ENCODE measurements at places on chromosomes 16 and 17.

- DNase-seq = no peak
These were observed 7.2 kb upstream of the CCDC182 start for GRCh38 chr17:57752031-57752905.

DNA sequence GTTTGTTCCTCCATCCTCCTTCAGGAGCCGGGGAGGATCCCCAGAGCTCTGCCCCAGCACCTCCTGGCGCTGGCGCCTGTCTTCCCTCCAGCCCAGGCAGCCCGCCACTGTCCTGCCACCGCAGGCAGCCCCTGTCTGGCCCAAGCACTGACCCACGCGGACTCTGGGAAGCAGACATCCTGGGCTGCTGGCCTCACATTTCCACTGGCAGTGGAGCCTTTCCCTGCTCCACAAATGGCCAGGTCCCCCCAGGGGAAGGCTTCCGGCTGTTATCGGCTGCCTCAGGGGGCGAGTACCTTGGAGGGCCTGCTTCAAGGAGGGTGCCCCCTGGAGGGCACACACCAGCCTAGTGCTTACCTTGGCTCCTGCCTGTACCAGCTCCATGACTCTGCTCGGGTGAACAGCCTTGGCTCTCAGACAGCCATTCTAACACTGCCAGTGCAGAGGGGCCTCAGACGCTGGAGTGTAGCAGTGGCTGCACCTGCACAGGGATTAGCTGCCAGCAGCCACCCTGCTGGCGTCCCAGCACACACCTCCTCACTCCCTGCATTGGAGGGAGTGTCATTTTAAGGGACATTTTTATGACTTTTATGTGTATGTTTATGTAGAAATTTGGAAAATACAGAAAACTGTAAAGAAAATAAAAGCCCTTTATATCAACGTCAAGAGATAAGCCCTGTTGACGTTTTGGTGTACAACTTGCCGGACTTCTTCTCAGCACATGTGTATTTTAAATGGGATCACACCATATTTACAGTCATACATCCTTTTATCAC lies 21.0 kb downstream of the ACE start:
- DNase-seq = peak; percentile 24

- no peak for DNase-seq
These were observed 37.5 kb upstream of the SNN start for GRCh38 chr16:11630768-11631056.

DNA sequence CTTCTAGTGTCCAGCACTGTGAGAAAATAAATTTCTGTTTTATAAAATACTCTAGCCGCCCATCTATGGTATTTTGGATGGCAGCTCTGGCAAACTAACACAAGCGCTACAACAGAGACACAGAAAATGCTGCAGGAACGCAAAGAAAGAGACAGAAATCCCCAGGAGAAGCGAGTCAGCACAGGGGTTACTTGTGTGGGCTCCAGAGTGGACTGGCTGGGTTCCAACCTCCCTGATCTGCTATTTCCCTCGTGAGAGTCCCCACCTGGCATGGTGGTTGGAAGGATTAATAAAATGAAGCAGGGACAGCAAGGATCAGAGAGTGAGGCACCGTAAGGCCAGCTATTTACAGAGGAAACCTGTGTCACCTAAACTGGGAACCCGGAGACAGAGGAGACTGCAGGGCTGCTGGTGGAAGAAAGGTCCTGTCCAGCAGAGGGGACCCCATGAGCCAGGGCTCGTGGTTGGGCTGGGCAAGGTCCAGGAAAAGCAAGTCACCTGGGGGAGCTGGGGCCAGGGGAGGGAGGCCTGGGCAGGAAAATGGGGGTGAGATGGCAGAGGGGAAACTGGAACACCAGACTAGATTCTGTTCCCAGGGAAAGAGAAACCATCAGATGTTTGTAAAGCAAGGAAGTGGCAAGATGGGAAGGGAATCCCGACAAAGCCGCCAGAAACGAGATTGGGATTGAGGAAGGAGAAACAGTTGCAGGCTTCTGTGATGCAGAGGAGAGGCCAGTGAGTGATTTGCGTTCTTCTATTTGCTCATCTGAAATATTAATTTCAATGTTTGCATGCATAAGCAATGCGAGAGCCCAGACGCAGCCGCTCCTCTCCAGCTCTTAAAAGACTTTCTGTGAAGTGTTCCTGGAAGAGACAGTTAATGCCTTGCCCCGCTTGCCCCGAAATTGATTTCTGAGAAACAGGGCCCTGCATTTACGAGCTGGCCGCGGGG lies 63.0 kb upstream of the TEKT3 start:
- DNase-seq = no peak

DNA sequence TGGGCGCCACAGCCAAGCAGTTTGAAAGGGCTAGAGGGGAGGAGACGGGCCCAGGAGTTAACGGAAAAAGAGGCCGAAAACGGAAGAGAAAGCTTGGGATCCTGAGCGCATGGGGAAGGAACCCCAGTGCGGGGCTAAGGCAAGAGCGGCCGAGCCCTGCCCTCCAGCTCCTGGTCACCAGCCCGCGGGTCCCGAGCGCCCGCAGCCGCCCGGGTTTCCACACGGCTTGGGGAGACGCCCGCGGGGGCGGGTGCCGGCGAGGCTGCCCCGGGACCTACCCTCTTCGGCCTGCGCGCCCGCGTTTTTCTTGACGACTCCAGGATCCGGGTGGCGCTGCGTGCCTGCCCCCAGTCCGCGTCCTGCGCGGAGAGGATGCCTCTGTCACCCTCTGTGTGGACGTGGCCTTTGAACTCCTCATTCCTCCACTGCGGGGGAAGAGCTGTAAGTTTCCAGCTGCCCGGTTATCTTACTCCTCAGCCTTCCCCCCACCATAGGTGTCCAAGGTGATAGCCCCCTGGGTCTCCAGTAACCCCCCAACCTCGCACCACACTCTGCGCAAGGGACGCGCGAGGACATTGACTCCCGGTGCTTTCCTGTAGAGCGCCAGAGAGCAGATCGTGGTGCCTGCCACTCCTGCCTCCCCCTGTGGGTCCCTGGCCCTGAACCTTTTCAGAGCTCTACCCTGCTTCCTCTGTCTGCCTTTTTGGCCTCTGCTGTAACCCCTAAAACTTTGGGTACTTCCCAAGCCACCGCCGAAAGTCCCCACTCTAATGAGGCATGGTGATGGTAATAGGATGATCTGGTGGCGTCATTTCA lies 1.7 kb upstream of the CDH11 start:
- DNase-seq = no peak

GRCh38 chr17:357644-358043 lies 5.0 kb upstream of the RPH3AL start:
- no peak for DNase-seq

- DNase-seq = no peak
These were observed 100.3 kb downstream of the C16orf95 start for GRCh38 chr16:87216841-87217275.

DNA sequence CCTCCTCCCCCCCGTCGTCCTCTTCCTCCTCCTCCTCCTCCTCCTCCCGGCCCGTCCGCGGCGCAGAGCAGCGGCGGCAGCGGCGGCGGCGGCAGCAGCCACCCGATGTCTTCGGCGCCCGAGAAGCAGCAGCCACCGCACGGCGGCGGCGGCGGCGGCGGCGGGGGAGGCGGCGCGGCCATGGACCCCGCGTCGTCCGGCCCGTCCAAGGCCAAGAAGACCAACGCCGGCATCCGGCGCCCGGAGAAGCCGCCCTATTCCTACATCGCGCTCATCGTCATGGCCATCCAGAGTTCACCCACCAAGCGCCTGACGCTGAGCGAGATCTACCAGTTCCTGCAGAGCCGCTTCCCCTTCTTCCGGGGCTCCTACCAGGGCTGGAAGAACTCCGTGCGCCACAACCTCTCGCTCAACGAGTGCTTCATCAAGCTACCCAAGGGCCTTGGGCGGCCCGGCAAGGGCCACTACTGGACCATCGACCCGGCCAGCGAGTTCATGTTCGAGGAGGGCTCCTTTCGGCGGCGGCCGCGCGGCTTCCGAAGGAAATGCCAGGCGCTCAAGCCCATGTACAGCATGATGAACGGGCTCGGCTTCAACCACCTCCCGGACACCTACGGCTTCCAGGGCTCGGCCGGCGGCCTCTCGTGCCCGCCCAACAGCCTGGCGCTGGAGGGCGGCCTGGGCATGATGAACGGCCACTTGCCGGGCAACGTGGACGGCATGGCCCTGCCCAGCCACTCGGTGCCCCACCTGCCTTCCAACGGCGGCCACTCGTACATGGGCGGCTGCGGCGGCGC lies at the start of gene FOXF1:
Gene FOXF1, plus strand, starts transcription at position 63 of the 797 bp plus-strand sequence. Its CDS starts 43 bp downstream, at position 106.
- no peak for DNase-seq

GRCh38 chr16:12405089-12405488 lies 398.6 kb downstream of the CPPED1 start:
- DNase-seq = no peak

DNA sequence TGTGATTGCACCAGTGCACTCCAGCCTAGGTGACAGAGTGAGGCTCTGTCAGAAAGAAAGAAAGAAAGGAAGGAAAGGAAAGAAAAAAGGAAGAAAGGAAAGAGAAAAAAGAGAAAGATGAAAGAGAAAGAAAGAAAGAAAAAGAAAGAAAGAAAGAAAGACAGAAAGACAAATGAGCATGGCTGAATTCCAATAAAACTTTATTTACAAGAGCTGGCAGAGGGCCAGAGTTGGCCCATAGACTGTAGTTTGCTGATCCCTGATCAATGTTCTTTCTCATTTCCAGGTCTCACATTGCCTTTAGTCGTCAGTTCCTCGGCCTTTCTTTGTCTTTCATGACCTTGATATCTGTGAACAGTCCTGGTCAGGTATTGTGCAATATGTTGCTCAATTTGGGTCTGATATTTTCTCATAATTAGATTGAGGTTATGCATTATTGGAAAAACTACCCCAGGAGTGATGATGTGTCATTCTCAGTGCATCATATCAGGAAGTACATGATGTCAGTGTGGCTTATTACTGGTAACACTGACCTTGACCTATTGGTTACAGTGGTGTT lies 68.5 kb upstream of the MED9 start:
- no peak for DNase-seq

- DNase-seq = peak; percentile 97
These were observed 5.6 kb downstream of the RARA start for GRCh38 chr17:40314584-40314956.

DNA sequence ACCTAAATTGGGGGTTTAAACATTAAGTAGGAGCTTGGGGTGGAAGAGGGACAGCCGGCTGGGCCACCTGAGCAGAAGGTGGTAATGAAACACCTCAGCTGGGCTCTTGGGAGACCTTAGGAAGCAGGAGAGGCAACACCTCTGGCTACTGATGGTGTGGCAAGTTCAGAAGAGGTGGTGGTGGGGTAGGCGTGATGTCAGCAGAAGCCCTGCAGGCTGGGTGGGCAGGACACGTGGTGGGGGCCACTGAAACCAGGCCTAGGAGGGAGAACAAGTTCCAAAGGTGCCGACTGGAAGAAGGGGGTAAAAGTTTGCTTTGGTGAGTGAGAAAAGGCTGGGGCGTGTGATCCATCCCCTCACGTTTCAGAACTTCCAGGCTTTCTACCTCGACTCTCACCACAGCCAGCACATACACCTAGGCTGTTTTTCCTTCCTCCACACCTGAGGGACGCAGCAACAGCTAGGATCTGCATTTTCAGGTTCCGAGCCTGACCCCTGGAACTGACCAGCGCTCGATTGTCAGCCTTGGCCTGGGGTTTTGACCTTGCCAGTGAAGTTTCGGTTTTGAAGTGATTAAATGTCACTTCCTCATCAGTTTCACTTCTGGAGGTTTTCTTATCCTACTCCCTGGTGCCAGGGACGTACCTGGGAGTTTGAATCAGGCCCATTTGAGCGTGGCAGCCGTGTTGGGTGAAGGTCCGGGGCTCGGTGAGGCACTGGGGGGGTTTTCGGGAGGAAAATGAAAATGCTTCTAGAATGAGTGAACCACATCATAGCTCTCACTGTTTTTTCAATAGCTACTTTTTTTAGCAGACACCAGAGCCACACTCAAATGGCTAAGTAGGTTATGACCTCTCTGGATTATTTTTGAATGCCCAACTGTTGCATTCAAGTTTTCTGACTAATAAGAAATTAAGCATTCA lies 10.0 kb downstream of the SNN start:
- DNase-seq = no peak

DNA sequence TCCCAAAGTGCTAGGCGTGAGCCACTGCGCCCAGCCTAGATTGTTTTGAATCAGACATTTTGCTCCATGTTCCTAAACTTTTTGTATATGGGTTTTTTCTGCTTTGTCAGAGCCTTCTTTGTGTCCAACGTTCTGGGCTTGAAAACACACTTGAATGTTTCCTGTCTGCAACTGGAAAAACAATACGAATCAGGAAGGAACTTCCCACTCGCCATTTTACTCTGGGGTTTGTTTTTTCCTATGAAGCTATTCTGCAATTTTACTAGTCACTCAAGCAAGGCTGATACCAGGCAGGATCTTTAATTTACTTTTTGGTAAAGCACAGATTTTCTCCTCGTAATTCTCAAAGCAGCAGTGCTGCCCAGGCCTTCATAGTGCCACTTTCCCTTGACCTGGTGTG lies 31.6 kb downstream of the ARHGAP17 start:
- no peak for DNase-seq

GRCh38 chr16:85833219-85833920 lies 33.9 kb downstream of the COX4I1 start:
- no peak for DNase-seq

GRCh38 chr17:74981318-74981978 lies 6.0 kb upstream of the CDR2L start:
- no peak for DNase-seq

DNA sequence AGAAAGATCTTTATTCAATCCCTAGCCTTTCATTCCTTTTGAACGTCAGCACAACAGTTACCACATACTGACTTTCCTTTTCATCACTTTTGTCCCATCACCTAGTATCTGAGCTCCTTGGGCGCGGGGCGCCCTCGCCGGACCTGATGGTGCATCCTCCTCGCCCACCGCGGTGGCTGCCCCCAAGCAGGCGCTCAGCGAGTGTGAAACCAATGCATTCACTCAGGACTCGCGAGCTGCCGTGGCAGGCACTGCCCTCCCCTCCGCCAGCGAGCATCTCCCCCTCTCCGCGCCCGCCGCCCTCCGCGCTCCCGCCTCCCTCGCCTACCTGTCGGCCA lies 756 bp downstream of the KLHL11 start:
- DNase-seq = no peak

- DNase-seq = no peak
These were observed 415 bp upstream of the FOXF1 start for GRCh38 chr16:86509759-86510464.

GRCh38 chr17:28043741-28044140 lies 1.3 kb downstream of the NLK start:
- DNase-seq = no peak

GRCh38 chr16:337975-338575 lies 14.4 kb downstream of the AXIN1 start:
- no peak for DNase-seq

DNA sequence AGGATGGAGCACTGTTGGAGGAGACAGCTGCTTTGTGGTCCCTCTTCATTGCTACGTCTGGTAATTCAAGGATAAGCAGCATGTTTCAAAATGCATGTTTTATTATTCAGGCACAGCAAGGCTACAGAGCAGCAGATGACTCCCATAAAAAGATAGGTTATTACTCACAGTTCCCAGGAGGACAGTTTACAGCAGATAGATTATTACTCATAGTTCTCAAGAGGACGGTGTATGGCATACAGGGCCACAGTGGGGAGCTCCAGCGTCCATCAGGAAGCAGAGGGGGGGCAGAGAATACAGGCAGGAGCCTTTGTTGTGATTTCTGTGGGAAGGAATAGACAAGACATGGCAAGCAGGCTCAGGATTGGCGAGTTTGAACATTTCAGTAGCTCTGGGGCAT lies 72.9 kb downstream of the DNAH9 start:
- DNase-seq = no peak

GRCh38 chr17:35523296-35523695 lies 14.2 kb downstream of the SLFN12L start:
- DNase-seq = no peak

GRCh38 chr16:83581994-83582747 lies 225.6 kb upstream of the HSBP1 start:
- DNase-seq = no peak

GRCh38 chr16:72946474-72947194 lies 101.3 kb downstream of the ZFHX3 start:
- no peak for DNase-seq

Data from T47D (cell line).